Caco-2 (cell line): ENCODE measurements at places on chromosomes 6 and 20. TPM values are rescaled to one million over a fixed set of nuclear protein-coding genes. Genes with fewer than 3 reads are reported as not detected.

DNA sequence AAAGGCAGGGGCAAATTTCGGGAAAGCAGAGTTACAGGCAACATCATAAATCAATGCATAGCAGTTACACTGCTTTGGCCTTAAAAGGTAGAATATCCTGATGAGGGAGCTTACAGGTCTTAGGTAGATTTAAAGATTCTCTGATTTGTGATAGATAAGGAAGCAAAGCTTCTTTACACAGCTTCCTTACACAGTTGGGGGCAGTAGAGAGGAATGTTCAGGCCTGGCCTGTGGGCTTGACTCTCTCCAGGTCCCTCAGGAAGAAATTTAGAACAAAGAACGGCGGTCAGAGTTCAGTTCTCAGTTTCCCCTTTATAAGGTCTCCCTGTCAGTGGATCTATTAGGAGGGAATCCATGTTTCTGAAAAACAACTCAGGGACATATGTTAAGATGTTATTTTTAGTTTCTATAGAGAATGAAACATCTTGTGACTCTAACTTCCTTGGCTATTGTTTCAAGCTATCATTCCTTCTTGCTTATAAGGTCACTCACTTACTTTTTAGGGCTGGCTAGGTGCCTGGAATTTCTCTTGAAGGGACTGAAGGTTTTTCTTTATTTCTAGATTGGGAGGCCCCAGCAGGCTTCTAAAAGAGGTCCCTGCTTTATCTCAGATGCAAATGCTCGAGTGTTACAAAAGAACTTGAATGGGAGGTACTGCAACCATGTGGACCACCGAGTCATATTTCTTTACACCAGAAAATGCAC is 11.8 kb downstream of the HLA-B start:
- no peaks in the 10 kb centered on the region; the same call in 1 of the 2 replicates for H3K27me3 ChIP-seq
- H3K4me3 ChIP-seq = no peak overlapping the region
- H3K27ac ChIP-seq = no peak overlapping the region
- peaks cover 2% of the 10 kb centered on the region; the same call in 1 of the 2 replicates for H3K4me1 ChIP-seq
- H3K36me3 ChIP-seq = no peaks in the 10 kb centered on the region

DNA sequence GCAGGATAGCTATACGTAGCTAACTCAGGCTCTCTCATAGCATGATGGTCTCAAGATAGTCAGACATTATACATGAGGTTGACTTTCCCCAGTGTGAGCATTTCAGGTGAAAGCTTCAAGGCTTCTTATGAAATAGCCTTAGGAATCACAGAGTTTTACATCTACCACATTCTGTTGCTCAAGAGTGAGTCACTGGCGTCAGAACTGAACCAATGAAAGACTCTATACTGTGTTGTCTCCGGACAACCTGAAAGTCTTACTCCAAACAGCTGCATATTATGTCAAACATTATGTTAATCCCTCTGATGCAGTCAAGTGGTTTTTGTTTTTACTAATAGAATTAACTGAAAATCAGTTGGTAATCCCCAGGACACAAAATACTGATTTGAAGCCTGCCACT is 79.8 kb upstream of the TRDN start:
- H3K4me1 ChIP-seq = no peaks in the 10 kb centered on the region
- H3K36me3 ChIP-seq = no peaks in the 10 kb centered on the region
- H3K4me3 ChIP-seq = no peak overlapping the region

The PLCB1 gene
- 101 and 105 TPM in 2 replicates for total RNA-seq

DNA sequence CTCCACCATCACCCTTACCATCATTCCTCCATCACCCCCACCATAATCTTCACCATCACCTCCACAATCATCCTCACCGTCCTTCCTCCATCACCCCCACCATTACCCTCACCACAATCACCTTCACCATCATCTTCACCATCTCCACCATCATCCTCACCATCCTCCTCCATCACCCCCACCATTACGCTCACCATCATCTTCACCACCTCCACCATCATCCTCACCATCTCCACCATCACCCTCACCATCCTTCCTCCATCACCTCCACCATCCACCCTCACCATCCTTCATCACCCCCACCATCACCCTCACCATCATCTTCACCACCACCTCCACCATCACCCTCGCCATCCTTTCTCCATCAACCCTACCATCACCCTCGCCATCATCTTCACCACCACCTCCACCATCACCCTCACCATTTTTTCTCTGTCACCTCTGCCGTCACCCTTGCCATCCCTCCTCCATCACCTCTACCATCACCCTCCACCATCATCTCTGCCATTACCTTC is 33.1 kb upstream of the MPC1 start:
- DNase-seq = no peak
- peaks cover 6% of the 10 kb centered on the region; the same call in 1 of the 2 replicates for H3K4me1 ChIP-seq
- H3K4me3 ChIP-seq = no peak overlapping the region
- H3K27ac ChIP-seq = no peak overlapping the region
- no peaks in the 10 kb centered on the region for H3K36me3 ChIP-seq
- H3K27me3 ChIP-seq = no peaks in the 10 kb centered on the region

DNA sequence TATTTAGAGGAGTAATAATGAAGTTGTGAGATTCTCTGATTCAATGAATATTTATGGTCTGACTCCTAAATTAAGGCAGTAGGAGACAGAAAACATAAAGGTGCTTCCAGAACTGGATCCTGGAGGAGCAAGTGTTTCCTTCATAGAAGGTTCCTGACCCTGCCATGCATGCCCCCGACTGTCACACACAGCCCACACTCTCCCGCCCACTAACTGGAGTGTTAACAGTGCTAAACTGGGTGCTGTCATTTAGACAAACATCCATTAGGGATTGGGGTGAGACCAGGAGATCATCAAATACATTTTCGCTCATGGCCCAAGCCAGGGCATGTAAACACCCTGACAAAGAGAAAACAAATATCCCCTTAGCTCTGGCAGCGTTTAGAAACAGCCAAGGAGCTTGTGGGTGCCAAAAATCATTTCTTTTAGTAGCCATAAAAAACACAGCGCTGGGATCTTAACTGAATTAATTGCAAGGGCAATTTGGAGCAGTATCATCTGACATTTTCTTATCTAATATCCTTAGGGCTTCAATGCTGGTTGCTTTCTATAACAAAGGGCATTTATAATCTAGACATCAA is 46.8 kb downstream of the INSM1 start:
- no peak for DNase-seq
- H3K36me3 ChIP-seq = no peaks in the 10 kb centered on the region; the same call in 1 of the 2 replicates
- H3K4me1 ChIP-seq = no peaks in the 10 kb centered on the region
- no peaks in the 10 kb centered on the region for H3K27me3 ChIP-seq
- H3K4me3 ChIP-seq = no peak overlapping the region

DNA sequence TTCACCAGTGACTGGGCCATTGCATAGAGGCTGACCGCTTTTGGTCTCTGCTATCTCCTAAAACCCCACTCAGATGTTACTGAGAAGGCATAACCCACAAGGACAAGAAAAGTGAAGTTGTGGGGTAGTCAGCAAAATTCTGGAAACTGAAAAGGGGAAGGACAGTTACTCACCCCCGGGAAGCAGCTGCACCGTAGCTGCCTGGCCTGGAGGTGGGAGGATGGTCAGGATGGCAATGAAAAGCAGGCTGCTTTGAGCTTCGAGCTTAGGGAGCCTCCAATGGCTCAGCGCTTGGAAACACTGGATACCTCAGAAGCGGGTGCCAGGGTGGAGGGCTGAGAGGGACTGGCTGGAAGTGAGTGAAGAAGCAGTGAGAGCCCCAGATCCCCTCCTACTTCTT is 56.0 kb downstream of the KCNK5 start:
- H3K4me3 ChIP-seq = no peak overlapping the region
- no peaks in the 10 kb centered on the region for H3K36me3 ChIP-seq
- H3K4me1 ChIP-seq = no peaks in the 10 kb centered on the region
- no peaks in the 10 kb centered on the region for H3K27me3 ChIP-seq

GRCh38 chr20:22744341-22745193 is 160.2 kb upstream of the FOXA2 start:
- H3K27me3 ChIP-seq = no peaks in the 10 kb centered on the region
- no peak for DNase-seq
- no peak overlapping the region for H3K27ac ChIP-seq
